Gastroesophageal sphincter (tissue), 4 donors: ENCODE measurements at places on chromosomes 4 and X. TPM values are rescaled to one million over a fixed set of nuclear protein-coding genes. Genes with fewer than 3 reads are reported as not detected.

RTL9 gene
- 0.07 TPM for total RNA-seq

DOCK11 gene
- 72.5 TPM for total RNA-seq

CT83 gene
- not detected for total RNA-seq

GAGE1 gene
- not detected for total RNA-seq

DOK7 gene
- total RNA-seq = 5.3 TPM

- no peak for ATAC-seq
Measured at GRCh38 chr4:61427818-61428495, 227.8 kb downstream of the ADGRL3 start.

GRCh38 chr4:125389713-125390112, 75.0 kb downstream of the FAT4 start:
- peak; percentile 79 for ATAC-seq

DNA sequence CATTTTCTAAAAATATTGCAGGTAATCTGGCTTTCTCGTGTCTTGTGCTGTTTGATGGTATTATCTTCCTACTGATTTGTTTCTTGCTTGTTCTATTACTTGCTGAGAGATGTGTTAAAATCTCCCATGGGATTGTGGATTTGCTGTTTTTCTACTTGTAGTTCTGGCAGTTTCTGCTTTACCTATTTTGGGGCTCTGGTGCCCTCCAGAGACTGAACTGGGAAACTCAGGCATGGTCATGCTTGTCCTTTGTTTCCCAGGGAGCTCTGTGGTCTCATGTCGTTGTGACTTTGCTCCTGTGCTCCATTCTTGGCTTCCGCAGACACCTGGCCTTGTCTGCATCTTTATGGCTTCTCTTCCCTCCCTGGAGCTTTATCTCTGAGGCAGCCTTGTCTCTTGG, 39.5 kb downstream of the NSD2 start:
- ATAC-seq = no peak

DNA sequence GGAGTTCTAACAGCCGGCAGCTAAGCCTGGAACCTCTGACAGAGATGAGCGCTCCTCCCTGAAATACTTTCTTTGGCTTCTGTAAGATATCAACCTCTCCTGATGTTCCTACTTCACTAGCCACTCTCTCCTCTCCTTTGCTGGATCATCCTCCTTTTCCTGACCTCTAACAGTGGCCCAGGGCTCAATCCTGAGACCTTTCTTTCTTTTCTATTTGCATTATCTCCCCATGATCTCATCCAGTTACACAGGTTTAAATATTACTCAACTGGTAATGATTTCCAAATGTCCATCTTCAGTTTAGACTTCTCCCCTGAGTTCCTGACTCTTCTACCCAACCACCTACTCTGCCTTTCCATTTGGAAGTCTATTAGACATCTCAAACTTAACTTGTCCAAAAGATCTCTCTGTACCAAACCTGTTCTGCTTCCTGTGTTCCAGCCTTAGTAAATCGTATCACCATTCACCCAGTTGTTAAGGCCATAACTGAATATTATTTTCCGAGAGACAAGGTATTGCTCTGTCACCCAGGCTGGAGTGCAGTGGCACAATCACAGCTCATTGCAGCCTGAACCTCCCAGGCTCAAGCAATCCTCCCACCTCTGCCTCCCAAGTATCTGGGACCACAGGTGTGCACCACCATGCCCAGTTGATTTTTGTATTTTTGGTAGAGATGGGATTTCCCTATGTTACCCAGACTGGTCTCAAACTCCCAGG, 41.1 kb downstream of the RFC1 start:
- ATAC-seq = no peak

DNA sequence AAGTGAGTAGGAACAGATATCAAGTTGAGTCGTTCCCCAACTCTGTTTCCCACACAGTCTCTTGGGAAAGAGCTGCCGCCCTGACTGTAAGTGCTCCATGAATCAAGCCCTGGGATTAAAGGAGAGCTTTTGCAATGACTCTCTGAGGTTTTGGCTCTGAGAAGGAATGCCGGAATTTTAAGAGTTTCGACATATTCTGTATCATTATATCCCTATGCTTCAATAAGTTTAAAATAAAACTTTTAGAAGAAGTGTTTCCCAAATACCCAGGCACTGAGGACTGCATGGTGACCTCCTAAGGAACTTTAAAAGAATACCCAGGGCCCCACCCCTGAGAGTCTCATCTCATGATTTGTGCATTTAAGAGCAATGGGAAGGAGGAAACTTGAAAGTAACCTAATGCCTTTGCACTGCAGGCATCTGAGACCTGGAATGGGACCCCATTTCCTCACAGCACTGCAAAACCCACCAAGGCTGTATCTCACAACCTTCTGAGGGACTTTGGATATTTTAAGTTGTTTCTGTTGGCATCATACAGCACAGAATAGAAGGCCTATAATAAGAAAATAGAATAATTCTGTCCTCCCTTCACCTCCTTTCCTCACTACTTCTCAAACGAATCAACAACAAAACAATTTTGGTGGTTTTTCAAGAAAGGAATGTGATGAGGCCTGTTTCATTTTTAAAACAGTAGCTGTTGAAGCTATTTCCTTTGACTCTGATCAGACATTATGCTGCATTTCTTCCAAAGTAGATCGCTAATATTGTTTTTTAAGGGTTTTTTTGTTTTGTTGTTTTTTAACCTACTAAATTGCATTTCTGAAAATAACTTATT, 121.2 kb downstream of the GASK1B start:
- peak; percentile 86 for ATAC-seq

DNA sequence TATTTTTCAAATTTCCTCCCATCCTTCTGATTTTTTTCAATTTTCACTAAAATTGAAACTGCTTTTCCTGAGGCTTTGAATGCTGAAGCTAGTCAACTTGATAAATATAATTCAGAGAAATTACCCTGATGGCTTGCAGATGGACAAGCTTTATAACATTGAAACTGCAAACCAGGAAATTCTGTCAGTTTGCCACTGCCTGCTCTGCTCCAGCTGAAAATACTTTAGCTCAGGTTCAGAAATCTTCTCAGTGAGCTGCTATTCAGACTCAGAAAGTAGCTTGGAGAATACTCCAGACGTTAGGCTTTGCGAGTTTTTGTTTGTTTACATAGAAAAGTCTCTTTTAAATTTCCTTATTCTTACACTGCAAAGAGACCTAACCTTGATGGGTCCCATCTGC, 1574.7 kb downstream of the STIM2 start:
- no peak for ATAC-seq

- no peak for ATAC-seq
Measured at GRCh38 chr4:114783215-114783595, 184.6 kb downstream of the UGT8 start.

GRCh38 chr4:86890790-86891189, 1.4 kb downstream of the C4orf36 start:
- ATAC-seq = no peak

DNA sequence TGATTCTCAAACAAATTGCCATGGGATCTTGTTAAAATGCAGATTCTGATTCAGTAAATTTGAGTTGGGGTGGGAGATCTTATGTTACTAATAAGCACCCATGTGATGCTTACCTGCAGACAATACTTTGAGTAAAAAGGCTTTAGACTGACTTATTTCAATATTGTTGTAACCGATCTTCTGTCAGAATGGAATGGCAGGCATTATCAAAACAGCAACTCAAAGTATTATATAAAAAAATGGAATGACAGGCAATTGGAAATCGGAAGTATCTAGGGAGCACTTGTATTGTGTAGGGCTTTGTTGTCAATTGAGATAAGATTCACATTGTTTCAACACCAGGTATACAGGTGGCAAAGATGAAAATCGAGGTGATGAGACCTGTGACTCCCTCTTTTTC, 67.5 kb downstream of the C4orf33 start:
- no peak for ATAC-seq

- ATAC-seq = no peak
Measured at GRCh38 chrX:66046612-66047235, 6.8 kb upstream of the VSIG4 start.

DNA sequence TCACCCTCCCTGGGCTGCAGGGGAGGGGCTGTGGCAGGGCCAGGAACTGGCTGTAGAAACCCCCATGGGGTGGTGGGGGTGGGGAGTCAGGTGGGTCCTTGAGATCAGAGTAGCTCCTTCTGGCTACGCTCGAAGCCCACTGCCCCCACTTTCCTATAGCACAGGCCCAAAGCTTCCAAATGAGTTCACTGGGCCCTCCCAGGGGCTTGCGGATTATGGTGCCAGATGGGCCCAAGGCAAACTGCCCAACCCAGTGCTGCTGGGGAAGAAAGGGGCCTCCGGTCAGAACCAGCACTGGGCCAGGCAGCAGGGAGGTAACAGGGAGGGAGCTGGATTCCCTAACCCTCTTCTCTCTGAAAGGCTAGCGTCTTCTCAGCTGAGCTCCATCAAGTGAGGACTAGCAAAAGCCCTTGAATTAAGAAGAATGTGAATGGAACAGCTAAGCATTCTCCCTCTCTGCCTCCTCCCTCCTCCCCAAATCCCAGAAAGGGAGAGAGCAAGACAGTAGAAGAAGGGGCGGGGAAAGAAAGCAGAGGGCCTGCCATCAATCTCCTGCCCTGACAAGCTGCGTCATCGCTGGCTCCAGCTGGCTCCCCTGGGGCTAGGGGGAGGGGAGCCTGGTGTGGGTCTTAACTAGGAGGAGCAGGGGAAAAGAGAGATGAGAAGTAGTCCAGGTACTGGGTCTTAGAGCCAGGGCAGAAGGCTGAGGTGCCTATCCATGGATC, 34.7 kb downstream of the FRMPD3 start:
- no peak for ATAC-seq

DNA sequence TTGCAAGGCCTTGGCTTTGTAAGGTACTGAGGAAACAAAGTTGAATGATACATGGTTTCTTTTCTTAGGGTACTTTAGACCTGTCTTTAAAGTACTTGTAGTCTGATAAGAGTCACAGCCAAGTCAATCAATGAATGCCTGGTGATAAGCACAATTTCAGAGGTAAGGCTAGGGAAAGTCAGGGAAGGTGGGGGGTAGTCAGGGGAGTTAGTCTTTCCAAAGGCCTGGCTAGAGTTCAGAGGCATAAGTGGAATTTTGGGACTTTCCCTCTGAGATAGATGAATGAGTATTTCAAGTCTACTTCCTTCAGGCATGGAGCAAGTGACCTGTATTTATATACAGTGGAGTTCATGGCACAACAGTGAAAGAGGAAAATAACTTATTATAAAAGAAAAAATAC, 78.3 kb downstream of the SLC4A4 start:
- ATAC-seq = no peak

- ATAC-seq = no peak
Measured at GRCh38 chrX:39532761-39533160, 565.0 kb downstream of the BCOR start.

- ATAC-seq = no peak
Measured at GRCh38 chrX:136639506-136640176, 8.3 kb upstream of the CD40LG start.
